ENCODE measurements at places on chromosomes 1 and 21.
A peak's percentile ranks its signal among the peaks of the same experiment; 100 is the strongest.

GRCh38 chr1:159223004-159223403, 18.3 kb downstream of the ACKR1 start:
- DNase-seq: no peak

GRCh38 chr1:31768939-31769704, 5.0 kb upstream of the ADGRB2 start:
- no peak for DNase-seq

DNA sequence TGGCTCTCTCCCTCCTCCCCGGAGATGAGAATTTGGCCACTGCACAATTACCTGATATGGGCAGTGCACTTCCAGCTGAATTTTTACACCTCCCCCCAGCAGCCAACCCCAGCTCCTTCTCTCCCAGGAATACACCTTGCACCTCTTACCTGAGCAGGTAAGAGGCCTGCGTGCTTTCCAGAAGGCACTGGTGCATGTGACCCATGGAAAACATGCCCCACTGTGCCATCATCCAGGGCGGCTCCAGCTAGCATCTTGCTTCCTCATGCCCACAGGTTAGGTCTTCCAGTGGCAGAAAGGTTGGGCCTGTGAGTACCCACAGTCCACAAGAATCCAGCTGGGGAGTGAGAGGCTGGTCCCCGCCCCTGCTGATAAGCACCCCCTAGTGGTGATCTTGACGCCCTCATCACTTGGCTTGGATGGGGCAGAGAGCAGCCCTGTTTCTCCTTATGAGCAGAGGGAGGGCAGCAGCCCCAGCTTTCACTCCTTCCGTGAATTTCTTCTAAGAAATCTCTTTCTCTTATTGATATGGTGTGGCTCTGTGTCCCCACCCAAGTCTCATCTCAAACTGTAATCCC, 57.8 kb downstream of the EDARADD start:
- no peak for DNase-seq

- DNase-seq: no peak
Measured at GRCh38 chr1:32883338-32884031, 2.8 kb upstream of the HPCA start.

- DNase-seq: no peak
Measured at GRCh38 chr1:157856538-157856937, 14.9 kb upstream of the CD5L start.

DNA sequence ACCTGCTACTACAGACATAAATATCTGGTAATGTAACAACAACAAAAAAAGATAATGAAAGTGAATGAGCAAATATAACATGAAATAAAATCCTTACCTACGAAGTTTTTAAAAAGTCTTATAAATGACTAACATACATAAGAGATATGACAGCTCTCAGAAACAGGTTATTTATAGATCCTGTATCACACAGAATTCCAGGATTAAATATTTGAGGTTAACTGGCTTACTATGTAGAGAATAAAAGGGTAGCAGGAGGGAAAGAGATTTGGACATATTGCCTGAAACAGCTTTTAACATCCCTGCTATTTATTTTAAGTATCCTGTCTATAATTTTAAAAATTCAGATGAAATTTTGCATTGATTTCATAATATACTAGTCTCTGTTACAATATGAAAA, 16.3 kb downstream of the MYSM1 start:
- DNase-seq: no peak

- no peak for DNase-seq
Measured at GRCh38 chr1:18618546-18619466, 11.8 kb upstream of the PAX7 start.

DNA sequence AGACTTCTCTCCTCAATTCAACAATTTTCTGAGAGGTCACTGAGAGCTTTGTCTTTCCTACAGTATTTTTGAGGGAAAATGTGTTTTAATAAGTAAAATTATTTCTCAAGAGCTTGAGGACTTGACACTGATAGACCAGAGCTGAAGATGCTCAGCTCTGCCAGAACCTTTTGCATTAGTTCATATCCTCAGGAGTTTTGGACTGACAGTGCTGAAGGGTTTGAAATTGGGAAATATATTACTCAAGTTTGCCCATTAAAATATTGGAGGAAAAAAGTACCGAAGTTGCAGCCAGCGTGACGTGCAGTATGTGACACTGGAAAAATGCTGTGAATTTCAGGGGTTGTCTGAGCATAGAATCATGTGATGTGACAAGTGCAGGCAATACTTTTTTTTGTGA, 346.6 kb upstream of the DPYD start:
- DNase-seq: no peak

GRCh38 chr1:56547977-56548376, 31.4 kb downstream of the PLPP3 start:
- no peak for DNase-seq

GRCh38 chr1:224644553-224645154, 28.5 kb downstream of the CNIH3 start:
- DNase-seq: peak; percentile 21

GRCh38 chr1:107529511-107530149, 388.8 kb downstream of the NTNG1 start:
- DNase-seq: peak; percentile 10

DNA sequence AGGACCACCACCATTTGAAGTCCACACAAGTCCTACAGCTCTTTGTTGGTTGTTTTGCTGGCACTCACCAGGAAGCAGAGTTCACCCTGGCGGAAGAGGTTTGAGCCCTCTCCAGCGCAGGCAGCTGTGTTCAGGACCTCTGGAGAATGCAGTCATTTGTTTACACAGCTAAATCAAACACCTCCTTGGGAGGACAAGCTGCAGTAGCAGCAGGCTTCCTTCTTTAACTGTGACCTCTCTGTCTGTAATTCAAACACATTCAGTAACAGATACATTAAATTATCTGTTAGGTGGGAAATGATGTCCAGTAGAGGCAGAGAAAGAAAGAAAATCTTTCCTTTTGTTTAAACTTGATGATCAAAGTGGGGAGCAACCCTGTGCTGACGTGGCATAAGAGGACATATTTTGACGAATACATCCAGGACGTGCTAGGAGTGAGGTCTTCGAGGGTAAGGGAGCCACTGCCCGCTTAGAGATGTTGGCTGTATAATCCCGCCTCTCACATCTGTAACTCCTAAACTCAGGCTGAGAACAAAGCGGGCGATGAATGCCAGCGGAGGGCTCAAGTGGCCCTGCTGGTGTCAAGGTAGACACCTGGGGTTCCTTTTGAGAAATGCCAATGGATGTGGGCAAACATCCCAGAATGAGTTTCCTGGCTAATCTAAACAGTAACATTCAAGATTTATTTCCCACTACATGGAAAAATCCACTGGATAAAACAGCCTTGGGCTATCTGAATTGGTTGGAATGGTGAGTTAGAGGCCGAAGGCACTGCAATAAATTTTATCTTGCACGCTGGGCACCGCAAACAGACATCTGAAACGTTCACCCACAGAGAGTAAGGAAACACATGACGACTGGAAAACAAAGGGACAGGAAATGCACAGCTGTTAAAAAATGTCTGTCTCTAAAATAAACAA, 51.7 kb downstream of the ABCA4 start:
- no peak for DNase-seq

DNA sequence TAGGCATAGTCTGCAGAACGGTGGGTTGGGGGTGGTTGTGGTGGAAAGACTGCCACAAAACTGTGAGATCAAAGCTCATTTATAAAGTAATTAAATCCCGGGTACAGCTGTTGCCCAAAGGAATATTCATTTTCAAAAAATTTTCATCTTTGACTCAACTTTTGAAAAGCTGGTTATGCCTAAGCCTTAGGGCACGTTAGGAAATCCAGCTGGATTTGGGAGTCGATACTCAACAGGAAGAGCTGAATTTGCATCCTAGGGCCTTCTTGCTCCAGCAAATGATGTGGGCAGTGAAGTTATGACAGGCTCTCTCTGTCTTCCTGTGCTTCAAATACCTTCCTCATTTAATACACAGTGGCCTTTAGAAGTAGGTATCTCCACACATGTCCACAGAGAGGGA, 31.7 kb downstream of the ZP4 start:
- DNase-seq: no peak

DNA sequence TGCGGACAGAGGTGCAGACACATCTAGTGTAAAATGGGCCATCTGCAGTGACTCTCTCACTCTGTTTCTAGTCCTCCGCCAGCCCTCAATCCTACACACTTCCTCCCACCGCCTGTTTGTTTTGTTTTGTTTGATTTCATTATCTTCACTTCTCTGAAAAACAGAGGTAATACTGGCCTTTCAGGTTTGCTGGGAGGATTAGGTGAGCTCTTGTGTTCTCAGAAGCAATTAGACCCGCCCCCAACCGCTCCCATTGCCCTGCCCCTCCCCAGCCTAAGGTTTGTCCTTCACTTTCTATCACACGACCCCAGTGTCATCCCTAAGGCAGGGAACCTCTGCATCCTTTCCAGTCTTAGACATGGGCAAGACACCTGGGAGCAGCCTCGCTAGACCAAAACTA, 43.2 kb upstream of the TACSTD2 start:
- DNase-seq: no peak

- no peak for DNase-seq
Measured at GRCh38 chr1:119814288-119814687, 3.0 kb upstream of the REG4 start.

DNA sequence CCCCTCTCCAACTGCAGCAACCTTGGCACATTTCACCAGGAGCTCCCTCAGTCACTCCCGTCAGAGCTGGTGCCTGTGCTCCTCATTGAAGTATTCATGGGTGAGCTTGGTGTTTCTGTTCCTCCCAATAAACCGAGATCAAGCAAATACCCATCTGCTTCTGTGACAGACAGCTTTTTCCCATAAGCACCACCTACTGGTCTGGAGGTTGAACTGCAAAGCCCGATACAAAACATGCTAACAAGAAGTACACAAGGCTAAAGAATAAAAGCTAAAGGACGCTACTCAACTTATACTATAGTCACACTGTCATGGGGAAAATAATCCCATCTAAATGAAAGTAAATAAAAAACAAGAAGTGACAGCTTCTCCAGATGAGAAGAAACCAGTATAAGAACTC, 111.9 kb upstream of the C21orf91 start:
- no peak for DNase-seq

DNA sequence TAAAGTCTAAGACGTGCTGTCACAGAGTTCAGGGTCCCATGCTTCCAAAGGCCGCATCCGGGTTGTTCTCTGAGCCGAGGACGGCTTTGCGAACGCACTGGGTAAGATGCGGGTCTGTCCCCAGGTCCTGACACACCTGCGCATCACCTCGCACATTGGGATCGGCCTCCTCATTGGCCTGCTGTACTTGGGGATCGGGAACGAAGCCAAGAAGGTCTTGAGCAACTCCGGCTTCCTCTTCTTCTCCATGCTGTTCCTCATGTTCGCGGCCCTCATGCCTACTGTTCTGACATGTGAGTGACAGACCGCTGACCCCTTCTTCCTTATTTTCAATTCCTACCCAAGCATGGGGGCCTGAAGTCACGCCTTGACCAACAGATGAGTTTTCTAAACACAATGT, 25.3 kb downstream of the TFF3 start:
- no peak for DNase-seq

DNA sequence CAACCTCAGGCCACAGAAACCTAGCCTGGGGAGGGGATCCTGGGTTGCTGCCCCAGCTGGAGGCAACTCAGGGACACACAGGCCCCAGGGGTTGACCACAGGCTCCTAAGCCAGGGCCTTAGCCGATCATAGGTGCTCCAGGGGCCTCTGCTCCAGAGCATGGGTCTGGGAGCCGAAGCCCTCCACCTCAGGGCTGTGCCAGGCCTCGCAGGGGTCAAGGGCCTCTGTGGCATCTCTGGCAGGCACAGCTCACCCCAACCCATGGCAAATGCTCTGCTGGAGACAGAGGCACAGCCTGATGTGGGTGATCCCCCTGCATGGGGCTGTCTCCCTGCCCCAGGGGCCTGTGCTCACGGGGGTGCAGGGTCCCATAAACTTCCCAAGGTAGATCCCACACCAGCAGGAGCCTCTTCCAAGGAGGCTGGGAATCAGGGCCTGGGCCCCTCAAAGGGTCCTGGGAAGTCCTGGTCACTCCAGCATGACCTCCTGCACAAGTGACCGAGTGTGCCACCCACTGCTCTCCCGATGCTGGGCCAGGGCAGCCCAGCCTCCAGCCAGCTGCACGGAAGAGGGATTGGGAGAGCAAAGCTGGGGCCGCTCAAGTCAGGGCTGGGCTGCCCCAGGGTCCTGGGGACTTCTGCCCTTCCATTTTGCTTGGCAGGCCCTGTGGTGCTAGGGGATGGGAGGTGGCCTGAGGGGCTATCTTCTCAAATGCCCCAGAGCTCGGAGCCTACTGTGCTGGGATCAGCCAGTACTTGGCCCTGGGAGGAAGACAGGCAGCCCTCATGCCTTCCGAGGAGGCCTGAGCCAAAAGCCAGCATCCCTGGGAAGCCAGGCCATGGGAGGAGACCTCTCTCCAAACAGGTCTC, 22.2 kb upstream of the PRSS38 start:
- DNase-seq: no peak

DNA sequence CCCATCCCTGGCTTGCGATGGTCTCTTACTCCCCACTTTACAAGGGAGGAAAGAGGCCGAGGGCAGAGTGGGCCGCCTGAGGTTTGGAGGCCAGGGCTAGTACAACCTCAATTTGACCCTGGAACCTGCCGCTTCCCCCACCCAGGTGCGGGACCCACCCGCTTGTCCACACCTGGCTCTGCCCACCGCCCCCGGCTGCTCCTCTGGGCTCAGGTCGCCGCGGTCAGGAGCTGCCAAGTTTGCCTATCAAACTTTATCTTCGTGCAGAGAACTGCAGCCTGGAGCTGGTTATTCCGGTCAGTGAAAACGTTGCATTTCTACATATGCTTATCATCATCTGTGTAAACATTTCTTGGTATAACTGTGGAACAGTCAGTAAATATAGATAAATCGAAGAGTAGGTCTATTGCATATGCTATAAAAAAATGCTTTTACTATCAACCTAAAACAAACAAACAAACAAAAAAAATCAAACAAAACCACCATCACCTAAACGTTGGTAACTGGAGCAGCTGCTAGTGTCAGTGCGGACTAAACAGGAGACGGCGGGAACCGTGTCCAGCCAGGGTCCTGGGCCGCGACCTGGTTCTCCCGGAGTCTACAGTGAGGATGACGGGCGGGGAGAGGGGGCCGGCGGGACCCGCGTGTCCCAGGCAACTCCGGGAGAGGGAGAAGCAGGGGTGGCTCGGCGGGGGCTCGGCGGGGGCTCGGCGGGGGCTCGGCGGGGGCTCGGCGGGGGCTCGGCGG, 906 bp upstream of the ADARB1 start:
- DNase-seq: no peak

DNA sequence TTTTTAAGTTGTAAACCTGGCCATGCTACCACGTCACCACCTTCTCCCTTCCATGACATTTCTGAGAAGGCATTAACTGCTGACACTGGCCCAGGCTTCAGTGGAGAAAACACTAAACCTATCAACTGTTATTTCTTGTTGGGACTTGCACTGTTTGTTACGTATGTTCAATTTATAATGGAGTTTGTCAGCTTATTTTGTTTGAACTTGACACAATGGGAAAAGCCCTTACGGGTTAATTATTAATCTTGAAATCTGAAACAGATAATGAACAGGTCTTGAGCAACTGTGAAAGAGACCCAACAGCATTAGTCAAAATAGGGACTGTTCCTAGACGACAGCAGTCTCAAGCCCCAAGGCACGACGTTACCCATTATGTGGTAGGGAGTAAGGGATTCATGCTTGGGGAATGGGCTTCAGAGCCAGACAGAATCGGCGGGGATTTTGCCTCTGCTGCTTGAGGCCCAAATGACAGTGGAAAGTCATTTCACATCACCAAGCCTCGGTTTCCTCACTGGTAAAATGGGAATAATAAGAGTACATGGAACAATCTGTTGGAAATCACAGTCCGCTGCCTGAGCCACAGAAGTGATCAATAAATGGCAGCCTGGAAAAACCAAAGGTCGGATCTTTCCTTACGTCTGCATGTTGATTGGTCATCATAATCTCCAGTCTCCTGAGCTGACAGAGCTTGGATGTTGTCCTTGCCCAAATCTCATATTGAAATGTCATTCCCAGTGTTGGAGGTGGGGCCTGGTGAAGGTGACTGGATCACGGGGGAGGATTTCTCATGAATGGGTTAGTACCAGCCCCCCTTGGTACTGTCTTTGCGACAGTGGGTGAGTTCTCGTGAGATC, 44.5 kb downstream of the TIAM1 start:
- DNase-seq: no peak

All from stromal cell of bone marrow (primary cell).